Left colon (tissue), 2 donors: ENCODE measurements at places on chromosomes 11 and 22.

DNA sequence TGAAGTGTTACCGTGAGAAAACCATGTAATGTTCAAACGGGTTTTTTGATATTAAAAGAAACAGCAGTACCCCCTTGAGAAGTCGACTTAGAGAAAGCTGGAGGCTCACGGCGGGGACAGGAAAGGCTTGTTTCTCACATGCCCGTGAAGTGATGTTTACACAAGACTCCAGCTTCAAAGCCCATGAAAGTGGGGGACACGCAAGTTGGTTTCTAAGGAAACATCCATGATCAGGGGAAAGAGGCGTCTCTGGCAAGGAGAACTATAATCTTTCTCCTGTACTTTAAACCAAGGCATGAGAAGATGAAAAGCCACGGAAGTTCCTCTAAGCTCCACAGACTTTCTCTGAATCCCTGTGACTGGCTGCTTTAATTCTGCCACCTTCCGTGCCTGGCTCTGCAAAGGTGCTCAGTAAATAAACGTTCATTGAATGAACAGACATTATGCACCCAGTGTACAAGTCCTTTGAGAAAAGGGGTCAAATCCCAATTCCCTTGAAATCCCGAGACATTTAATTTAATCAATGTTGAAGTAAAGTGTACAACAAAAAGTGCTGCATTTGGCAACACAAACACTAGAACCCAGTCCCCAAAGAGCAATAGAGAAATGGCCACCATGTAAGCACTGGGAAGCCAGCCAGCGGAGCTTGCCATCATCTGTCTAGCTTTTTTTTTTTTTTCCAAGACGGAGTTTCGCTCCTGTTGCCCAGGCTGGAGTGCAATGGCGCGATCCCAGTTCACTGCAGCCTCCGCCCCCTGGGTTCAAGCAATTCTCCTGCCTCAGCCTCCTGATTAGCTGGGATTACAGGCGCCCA is 58.7 kb downstream of the AHNAK start:
- no peak for DNase-seq

GRCh38 chr11:93662175-93662570 is 691 bp downstream of the CEP295 start:
- no peak for DNase-seq

GRCh38 chr11:13053255-13053917 is 44.3 kb downstream of the RASSF10 start:
- DNase-seq, result no peak

DNA sequence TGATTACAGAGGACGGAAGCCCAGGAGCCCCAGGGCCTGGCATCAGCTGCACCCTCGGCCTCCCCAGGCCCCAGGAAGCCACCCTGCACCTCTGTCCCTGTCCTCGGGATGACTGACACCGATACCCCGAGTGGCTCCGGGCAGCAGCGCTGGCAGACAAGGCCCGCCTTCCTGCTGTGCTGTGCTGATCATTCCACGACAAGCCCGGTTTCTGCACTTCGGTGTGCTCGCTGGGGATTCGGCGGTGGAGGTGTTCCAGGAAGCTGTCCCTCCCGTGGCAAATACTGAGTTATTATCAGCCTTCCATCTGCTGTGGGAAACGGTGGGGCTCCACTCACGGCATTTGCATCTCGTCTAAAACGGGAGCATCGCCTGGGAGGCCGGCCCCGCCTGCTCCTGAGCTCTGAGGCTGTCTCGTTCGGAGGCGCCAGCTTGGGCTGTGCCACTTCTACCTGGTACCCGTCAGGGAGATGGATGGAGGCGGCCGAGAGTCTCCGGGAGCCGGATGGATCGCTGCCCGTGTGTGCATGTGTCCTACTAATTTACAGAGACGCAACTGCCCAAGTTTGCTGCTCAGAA is 506.1 kb downstream of the BRD1 start:
- DNase-seq, result no peak

GRCh38 chr11:35969089-35970042 is 25.5 kb downstream of the LDLRAD3 start:
- peak; percentile 16 for DNase-seq

DNA sequence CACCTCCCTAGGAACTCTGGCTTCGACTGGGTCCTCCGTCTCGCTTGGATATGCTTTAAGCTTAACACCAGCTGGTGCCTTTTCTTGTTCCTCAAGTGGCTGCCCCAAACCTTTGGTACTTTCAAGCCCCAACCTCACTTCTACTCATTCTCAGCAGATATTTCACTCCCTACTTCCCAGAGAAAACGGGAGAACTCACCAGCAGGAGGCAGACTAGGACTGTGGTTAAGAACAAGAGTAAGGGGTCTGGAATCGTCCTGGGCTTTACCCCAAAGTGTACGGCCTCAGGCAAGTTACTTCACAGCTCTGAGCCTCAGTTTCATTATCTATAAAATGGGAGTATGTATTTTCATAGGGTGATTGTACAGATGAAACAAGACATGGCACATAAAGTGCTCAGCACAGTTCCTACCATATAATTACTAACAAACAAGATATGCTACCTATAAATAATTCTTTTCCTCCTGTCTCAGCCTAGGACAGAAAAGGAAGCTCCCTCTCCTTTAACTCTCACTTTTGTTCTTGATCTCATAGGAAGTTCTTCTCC is 37.8 kb downstream of the PAMR1 start:
- peak; percentile 13 for DNase-seq

DNA sequence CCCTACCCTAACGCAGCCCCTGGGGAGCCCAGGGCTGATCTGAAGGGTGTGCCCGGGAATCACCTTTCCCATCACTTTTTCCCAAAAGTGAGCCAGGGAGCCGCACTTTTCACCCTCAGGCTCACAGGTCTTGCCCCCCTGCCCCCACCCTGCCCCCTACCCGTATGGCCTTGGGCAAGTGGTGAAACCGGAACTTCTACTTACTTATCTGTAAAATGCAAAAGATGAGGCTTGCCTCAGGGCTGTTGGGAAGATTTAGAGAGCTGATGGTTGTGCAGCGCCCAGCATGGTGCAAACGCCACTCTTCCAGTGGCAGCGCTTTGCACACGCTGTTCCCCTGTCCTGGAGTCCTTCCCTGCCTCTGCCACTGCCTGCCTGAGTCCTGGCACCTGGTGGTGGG is 8.0 kb downstream of the SYT12 start:
- DNase-seq, result no peak

- peak; percentile 41 for DNase-seq
Observed at GRCh38 chr22:40509401-40510134, 127.0 kb downstream of the MRTFA start.

DNA sequence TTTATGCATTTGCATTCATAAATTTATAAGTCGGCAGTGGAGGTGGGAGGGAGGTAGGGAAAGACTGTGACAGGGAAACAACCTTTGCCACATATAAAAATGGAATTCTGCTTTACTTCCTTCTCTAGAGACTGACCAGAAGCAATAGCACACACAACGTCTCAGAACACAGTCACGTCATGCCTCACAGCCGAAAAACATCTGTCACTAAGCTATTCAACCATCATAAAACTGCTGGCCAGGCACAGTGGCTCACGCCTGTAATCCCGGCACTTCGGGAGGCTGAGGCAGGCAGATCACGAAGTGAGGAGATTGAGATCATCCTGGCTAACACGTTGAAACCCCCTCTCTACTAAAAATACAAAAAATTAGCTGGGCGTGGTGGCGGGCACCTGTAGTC is 101.0 kb upstream of the CHRM4 start:
- peak; percentile 81 for DNase-seq
